ENCODE measurements at places on chromosomes 16 and 17. TPM values are rescaled to one million over a fixed set of nuclear protein-coding genes. Genes with fewer than 3 reads are reported as not detected.

DNA sequence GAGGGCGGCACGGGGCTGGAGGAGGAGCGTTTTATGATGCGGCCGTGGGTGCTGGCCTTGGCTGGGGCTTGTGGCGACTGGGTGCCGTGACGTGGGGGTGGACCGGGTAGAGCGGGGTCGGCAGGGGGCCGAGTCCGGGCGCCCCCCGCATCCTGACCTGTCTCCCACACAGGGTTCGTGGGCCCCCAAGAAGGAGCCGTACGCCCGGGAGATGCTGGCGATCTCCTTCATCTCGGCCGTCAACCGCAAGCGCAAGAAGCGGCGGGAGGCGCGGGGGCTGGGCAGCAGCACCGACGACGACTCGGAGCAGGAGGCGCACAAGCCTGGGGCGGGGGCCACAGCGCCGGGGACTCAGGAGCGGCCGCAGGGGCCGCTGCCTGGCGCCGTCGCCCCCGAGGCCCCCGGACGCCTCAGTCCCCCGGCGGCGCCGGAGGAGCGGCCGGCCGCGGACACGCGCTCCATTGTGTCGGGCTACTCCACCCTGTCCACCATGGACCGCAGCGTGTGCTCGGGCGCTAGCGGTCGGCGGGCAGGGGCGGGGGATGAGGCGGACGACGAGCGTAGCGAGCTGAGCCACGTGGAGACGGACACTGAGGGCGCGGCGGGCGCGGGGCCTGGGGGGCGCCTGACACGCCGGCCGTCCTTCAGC lies 81.6 kb downstream of the ARHGAP23 start:
- DNase-seq, result no peak

DNA sequence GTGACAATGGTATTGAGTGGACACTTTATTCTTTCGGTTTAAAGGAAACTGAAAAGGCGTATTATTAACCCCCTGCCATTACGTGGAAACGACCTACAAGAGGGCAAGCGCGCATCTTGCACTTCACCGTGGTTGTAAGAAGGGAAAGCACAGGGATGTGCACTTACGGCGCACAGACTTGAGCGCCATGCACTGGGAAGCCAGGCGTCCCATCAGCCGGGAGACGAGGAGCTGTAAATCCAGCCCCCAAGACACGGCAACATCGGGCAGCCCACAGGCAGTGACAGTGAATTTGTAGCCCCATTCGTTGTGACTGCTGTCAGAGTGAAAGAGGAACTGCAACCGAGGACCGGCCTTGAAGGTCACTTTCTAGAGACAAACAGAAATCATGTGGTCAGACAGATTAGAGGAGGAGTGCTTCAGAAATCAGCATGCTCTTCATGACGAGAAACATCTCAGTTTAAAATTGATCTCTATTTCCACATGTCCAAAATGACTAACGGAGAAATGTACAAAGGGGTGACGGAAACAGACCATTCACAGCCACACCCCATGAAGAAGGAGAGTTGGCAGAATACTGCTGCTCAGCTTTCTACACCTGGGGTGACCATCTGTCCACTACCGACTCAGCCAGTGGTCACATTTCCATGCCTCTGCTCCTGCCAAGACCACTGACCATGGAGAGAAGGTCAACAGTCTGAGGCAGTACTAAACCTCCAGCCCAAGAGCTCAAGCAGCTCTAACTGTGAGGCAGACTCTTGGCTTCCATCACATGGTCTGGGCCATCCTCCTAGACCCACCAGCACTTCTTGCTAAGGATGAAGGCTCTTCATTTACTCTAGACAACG lies 68.6 kb downstream of the ZZEF1 start:
- DNase-seq, result peak; percentile 23

DNA sequence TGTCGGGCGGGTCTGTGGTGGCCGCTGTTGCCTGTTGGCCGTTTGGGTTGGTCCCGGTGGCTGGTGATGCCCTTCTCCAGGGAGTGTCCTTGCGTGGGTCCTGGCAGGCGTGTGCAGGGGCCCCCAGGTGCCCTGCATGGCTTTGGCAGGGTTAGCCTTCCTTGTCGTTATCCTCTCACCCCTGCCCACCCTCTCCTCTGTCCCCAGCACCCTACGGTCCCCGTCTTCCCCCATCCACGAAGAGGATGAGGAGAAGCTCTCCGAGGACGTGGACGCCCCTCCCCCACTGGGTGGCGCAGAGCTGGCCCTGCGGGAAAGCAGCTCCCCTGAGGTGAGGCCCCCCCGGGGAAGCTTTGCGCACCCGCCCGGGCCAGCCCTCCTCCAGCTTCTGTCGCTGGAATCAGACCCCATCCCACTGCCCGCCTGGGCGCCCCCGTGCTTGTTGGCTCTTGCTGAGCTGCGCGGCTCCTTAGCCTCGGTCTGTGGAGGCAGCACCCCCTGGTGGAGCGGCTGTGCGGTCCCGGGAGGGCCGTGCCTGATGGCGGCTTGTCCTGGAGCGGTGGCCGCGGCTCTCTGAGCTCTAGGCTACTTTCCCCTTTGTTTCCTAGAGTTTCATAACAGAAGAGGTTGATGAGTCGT lies 10.6 kb upstream of the NUDT16L1 start:
- DNase-seq, result peak; percentile 91

GRCh38 chr16:50688083-50688482 lies 5.3 kb upstream of the NOD2 start:
- DNase-seq, result no peak

GRCh38 chr17:29143894-29144293 lies 36.3 kb downstream of the MYO18A start:
- no peak for DNase-seq

- no peak for DNase-seq
Observed at GRCh38 chr17:48333034-48333530, 96.9 kb downstream of the SKAP1 start.

DNA sequence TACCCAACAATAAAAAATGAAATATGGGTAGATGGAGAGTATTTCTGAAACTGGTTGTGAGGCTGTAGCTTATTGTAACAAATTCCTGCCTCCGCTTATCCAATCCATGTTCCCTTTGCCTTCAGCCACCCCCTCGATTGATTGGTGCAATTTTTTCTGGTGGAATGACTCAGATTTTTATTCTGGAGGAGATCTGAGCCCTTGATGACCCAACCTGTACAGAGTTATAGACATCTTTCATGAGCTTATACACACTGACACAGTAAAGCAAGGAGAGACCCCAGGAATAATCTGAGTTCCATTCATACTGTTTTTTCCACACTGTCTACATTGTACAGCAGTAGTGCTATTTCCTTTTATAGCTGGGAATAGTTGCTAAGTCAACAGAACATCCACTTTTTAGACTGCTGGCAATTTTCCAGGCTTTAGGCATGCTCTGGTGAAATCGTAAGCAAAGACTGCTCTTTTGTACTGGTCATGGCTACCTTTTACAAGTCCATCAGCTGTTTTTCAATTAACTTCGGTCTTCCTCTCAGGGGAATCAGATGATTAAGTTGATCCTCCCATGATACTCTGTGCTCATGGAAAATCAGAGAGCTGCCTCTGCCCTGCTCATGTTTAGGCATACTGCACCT lies 30.1 kb downstream of the CCL4 start:
- DNase-seq, result no peak

- no peak for DNase-seq
Observed at GRCh38 chr17:12765548-12765947, 23.8 kb upstream of the ARHGAP44 start.

- no peak for DNase-seq
Observed at GRCh38 chr17:65297384-65297783, 160.2 kb downstream of the RGS9 start.

DNA sequence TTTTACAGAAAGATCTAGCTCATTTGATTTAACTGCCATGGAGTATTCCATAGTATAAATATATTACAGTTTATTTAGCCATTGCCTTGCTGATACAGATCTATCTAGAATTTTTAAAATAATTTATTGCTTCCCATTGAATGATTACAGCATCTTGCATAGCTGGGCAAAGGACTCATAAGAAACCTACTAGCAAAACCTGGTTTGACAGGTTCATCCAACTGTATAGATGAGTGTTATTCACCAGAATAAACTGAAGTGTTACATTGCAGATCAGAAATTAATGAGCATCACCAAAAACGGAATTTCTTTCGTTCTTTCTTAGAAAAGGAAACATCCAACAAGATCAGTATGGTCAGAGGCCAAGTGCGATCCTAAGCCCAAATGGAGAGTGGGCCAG lies 202.2 kb upstream of the CACNG5 start:
- DNase-seq, result no peak

GRCh38 chr17:28906706-28907438 lies 4.0 kb upstream of the DHRS13 start:
- no peak for DNase-seq

Gene SOST
- total RNA-seq, result not detected

Gene TBC1D26
- total RNA-seq, result 5.7 TPM

Gene RUSF1
- 85.5 TPM for total RNA-seq

Gene SKAP1
- 5.3 TPM for total RNA-seq

Gene SCRN2
- 73.3 TPM for total RNA-seq

Gene HCRT
- total RNA-seq, result not detected

Gene TMED6
- total RNA-seq, result 2.6 TPM

Gene MMP15
- 14.7 TPM for total RNA-seq

Gene GJC1
- 4.6 TPM for total RNA-seq

All from upper lobe of left lung (tissue), 6 donors.